ENCODE measurements at places on chromosomes 2 and 18.

DNA sequence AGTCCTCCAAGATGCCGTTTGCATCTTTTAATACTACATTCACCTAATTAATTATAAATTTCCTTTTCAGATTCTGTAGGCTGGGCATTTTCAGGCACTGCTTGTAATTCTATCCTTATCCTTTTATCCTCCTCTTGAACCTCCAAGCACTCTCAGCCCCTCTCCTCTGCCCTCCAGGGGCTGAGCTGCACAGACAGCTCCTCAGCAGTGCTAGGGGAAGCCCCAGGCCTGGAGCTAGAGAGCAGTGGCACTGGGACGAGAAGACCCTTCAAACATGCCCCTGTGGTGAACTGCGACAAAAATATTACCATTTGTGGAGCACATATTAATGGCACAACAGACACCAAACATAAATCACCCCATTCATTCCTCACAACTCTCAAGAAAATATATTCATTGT is 32.9 kb downstream of the CFAP210 start:
- DNase-seq: no peak

GRCh38 chr2:110774701-110775100 is 42.3 kb downstream of the ACOXL start:
- no peak for DNase-seq

DNA sequence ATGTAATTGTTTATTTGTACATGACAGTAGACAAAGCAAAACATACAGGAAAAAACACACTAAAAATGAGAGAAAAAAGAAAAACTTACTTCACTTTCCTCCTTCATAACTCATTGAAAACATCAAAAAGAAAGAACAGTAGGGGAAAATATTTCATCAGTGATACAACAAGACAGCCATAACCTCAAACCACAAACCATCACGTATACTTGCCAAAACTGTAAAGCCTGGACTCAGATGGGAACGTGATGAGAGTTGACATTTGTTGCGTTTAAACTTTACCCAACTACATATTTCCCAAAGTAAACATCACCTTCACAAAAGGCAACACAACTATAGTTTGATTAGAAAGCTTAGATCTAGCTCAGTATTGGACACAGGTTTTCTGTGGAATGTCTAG is 278.2 kb upstream of the COL3A1 start:
- DNase-seq: no peak

DNA sequence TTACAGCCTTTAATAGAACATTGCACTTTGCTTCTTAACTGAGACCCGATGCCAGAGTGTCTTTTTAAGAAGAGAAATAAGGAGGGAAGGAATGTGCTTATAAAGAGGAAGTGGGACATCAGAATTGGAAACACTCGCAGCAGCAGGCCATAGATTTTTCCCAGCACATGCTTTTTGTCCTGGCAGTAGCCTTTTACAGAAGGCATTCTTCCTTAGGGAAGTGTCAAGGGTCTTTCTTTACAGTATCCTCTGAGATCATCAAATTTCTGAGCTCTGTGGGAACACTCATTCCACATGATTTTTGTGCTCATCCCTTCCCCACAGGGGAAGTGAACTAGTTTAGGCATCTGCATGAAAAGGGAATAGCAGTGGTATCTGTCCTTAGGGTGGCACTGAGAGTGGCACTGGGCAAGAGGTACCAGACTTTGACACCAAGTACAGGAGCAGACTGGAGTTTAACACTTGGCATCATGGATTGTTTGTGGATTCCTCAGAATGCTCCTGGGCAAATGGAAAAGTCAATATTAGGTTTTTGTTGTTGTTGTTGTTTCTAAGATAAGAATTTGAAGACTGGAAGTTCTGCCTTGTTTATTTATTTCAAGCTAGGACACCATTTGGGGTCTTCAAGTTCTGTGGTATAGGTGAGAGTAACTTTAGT is 4.1 kb downstream of the MYO1B start:
- no peak for DNase-seq

- no peak for DNase-seq
Measured at GRCh38 chr2:82636402-82637020, 1822.6 kb downstream of the SUCLG1 start.

DNA sequence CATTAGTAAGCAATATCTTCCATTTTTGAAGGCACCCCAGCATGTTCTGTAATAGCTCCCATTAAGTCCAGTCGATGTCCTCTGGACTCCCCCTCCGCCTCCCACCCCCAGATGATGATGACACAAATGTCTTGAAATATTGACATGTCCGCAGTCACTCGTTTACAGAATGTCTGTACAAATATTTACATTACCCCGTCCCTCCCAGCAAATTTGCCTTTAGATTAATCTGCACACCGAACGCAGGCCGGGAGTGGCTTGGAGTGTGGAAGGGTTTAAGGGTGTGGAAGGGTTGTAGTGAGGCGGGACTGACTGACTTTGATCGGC is 853 bp upstream of the OSBPL6 start:
- no peak for DNase-seq

- DNase-seq: no peak
Measured at GRCh38 chr2:140269000-140269399, 1488.8 kb upstream of the NXPH2 start.

DNA sequence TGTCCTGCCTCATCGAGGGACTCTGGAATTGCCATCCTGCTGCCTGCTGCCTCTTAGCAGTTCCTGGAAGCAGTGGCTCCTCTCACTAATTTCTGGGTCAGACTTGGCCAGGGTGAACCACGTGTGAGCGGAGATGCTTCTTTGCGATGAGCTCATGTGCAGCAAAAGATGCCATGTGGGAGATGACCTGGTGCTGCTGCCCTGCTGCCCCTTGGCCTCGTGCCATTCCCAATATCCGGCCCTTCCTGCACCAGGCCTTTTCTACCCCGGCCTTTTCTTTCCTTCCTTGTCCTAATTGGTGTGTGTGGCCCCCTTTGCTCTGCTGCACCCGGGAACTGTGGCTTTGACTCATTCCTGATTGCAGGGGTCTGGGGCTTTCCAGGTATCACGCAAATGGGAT is 296.9 kb upstream of the HS6ST1 start:
- DNase-seq: no peak

GRCh38 chr18:79796016-79796415 is 1.7 kb upstream of the KCNG2 start:
- no peak for DNase-seq

GRCh38 chr2:208150956-208151355 is 5.0 kb upstream of the CRYGB start:
- DNase-seq: no peak

DNA sequence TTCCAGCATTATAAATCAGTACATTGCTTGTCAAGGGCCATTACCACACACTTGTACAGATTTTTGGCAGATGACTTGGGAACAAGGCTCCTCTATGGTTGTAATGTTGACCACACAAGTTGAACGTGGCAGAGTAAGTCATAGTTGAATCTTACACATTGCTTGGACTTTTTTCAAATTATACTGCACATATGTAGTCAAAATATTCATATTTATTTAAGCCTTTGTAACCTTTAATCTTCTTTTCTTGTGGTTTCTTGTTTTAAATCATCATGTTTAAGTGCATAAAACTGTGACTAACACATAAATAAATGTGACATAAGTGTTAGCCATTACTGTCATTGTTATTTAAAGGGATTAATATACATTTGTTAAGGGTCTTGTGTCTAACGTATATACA is 52.1 kb upstream of the EPB41L5 start:
- no peak for DNase-seq

GRCh38 chr2:120388222-120389035 is 42.5 kb downstream of the INHBB start:
- no peak for DNase-seq

- DNase-seq: no peak
Measured at GRCh38 chr18:29153091-29153490, 976.2 kb upstream of the CDH2 start.

GRCh38 chr2:164620457-164620856 is 825 bp downstream of the GRB14 start:
- DNase-seq: no peak

GRCh38 chr2:85768713-85769112 is 14.9 kb downstream of the ATOH8 start:
- DNase-seq: no peak

DNA sequence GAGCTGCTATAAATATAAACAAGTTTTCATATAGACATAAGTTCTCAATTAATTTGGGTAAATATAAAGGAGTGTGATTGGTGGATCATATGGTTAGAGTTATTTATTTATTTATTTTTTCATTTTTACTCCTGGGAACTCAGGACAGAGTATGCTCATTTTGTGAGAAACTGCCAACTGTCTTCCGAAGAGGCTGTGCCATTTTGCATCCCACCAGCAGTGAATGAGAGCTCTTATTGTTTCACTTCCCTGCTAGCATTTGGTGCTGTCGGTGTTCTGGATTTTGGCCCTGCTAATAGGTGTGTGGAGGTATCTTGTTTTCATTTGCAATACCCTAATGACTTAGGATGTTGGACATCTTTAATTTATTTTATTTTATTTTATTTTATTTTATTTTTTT is 50.4 kb upstream of the XPO1 start:
- DNase-seq: no peak

DNA sequence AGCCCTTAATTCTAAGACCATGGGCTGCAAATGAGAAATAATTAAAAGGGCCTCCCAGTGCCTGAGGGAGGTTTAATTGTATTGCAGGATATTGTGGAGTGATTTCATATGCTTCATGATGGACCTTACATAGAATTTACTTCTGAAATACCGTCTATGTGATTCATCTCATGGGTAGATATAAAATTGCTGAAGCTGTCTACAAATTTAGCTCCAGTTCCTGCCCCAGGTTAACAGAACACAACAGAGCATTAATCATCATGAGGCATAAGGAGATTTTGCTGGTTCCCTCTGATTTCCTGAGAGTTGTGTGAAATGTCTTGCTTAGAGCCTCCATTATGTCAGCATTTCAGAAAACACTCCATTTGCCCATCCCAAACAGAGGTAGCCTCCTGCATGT is 770 bp downstream of the UPP2 start:
- no peak for DNase-seq

GRCh38 chr2:9532421-9532820 is 23.2 kb downstream of the ADAM17 start:
- no peak for DNase-seq

DNA sequence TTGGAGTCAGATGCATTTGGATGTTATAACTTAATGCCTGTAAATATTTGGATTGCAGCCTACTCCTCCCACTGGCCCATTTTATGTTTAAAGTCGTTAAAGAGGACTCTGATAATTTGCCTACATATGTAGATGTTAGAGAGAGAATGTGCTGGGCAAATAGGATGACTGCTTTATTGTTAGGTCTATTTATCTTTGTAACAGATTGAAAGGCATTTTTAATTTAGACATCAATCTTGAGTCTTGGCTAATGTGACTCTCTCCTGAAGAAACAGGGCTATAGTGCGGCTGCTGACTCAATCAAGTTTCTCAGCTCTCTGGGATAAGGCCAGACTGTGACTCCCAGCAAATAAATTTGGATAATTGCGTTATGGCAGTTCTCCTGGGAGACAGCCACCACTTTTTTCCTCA is 1101.4 kb downstream of the CBLN2 start:
- DNase-seq: no peak

- no peak for DNase-seq
Measured at GRCh38 chr18:67514901-67515540, 1.5 kb downstream of the DSEL start.

GRCh38 chr2:138115666-138116065 is 151.4 kb downstream of the HNMT start:
- no peak for DNase-seq

DNA sequence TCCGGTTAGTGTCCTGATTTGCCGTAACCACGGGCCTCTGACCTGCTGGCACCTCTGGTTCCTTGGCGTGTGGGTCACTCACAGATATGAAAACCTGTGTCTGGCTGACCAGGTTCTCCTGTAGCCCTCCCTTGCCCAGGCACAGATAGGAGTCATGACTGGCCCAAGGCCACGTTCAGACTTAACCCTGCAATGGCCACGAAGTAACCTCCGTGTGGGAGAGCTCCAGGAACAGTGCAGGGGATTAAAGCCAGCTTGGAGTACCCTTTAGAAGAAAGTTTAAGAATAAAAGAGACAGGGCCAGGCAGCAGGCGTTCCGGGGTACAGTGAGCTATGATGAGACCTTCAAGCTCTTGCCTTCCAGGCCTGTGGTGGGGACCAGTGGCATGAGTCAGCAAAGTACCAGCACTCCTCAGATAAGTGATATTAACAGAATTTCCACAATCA is 25.5 kb downstream of the CENPO start:
- no peak for DNase-seq

DNA sequence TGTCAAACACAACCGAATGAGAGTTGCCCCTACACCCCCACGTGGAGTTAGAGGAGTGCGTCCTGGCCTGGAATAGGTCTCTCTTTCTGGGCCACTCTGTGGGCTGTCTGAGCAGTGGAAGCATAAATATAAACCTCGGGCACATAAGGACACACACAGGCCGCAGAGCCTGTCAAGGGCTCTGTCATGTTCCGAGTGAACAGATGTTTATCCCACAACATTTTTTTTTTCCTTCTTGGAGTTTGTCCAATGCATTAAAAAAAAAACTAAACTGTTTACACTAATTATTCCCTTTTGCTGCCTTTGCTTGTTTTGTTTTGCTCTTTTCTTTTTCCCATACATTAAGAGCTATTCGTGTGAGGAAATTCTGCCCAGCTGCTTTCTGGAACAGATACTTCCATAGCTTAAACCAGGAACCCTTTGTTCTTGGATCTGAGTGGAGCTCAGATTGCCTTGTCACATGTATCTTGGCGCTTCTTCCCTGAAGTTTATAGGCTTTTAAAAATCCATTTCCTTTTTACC is 228.3 kb upstream of the FOSL2 start:
- no peak for DNase-seq

GRCh38 chr2:60070736-60071489 is 482.5 kb downstream of the BCL11A start:
- DNase-seq: no peak

- no peak for DNase-seq
Measured at GRCh38 chr18:8116341-8117005, 492.8 kb upstream of the RAB12 start.

DNA sequence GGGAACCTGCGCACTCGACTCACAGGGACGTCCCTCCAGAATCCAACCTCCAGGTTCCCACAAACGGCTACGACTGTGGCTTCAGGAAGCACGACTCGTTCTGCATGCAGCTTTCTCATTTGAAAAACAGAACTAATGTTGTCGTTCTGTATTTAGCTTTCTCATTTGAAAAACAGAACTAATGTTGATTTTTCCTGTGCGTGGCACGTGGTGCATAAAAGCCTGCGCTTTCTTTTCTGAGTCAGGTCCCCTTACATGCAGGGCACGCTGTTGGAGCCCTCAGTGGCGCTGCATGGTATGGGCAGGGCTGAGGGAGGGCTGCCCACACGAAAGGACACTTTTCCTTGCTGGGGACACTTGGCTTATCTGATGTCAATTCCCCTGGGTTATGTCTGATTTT is 124.3 kb downstream of the TMEM18 start:
- DNase-seq: no peak

GRCh38 chr2:202687276-202687675 is 52.5 kb downstream of the FAM117B start:
- no peak for DNase-seq

- no peak for DNase-seq
Measured at GRCh38 chr2:126085011-126085795, 570.8 kb upstream of the GYPC start.

DNA sequence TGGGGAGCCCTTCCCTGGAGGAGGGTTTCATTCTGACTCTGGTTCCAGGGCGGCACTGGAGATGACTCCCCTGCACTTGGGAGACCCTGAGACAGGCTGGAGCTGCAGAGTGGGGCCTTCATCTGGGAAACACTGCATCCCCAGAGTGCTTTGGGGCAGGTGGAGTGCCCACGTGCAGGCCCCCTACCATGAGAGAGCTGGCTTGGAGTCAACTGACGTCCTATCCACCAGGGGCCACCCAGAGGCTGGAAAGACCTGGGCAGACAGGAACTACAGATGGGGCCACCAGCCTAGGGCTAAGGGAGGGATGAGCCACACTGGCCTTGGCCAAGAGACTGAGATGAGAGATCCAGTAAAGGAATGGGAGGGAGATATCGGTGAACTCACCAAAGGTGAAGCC is 153.8 kb downstream of the ASB1 start:
- no peak for DNase-seq

Measured in GM12891 (cell line).